ENCODE measurements at places on chromosomes 6 and 20.

DNA sequence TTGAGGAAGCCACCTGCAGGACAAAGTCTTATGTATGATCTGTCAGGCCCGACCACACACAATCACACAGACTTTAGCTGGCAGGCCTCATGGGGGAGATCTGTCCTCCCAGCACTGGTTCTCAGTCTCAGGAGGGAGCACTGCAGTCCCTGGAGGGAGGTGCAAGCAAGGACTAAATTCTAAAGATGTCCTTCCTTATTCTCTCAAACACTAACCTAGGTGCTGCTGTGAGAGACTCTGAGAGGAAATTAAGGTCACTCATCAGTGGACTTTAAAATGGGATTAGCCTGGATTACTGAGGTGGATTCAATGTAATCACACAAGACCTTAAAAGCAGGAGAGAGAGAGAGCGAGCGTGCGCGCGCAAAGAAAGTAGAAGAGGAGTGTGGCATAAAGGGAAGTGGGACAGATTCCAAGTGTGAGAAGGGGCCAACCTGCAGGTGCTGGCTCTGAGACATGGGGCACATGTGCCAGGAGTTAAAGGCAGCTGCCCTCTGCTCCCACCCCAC lies 14.3 kb downstream of the GLO1 start:
- no peak for DNase-seq

DNA sequence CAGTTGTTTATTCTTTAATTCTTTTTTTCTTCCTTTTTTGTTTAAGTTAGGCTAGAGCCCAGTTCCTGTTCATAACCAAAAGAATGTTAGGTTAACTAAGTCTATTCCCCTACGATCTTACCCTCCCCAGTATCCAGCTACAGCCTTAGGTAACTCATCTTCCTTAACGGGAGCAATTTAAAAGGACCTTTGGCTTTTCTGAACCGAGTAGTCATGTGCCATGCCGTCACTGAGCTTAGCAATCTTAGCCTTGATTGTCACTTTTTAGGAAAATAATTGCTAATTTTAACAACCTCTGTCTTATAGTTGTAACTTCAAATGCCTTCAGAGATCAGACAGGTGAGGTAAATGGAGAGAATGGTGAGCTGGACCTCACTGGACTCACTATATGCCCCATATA lies 6.2 kb downstream of the METTL24 start:
- DNase-seq: no peak

DNA sequence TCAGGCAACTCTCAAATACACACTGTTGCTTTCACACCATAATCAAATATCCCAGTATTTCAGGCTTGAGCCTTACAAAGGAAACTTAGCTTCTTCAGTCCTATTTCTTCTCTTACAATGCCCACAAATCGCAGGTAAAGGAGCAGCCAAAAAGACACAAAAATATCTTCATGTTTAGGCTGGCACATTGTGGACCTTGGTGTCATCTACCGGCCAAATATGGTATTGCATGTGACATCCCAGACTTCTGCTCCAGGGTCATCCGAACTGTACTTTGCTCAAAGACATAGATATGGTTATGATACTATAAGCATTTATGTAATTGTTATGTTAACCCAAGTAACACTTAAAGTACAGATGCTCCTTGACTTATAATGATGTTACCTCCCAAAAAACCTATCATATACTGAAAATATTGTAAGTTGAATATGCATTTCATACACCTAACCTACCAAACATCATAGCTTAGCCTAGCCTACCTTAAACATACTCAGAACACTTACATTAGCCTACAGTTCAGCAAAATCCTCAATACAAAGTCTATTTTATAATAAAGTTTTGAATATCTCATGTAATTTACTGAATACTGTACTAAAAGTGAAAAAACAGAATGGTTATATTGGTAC lies 4.6 kb downstream of the OR2H2 start:
- DNase-seq: no peak

GRCh38 chr6:32933661-32934085 lies 7.2 kb downstream of the HLA-DMB start:
- peak; percentile 42 for DNase-seq

DNA sequence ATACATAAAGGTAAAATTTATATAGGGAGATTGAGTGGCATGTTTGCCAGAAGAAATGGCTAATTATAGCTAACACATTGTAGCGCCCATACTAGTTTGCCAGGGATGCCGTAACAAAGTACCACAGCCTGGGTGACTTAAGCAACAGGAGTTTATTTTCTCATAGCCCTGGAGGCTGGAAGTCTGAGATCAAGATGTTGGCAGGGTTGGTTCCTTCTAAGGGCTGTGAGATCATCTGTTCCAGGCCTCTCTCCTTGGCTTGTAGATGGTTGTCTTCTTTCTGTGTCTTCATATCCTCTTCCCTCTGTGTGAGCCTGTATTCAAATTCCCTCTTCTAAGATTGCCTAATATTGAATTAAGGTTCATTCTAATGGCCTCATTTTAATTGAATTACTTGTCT lies 417.5 kb upstream of the OPRM1 start:
- no peak for DNase-seq

DNA sequence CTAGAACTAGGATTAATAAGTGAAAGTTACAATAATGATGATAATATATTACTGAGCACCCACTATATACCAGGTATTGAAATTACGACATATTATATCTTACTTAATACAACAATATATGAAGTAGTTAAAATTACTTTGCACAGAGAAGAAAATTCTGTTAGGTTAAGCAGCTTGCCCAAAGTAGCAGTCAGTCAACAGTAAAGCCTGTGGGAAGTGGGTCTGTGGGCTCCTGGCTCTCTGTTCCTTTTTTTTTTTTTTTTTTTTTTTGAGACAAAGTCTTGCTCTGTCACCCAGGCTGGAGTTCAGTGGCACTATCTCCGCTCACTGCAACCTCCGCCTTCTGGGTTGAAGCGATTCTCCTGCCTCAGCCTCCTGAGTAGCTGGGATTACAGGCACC lies 4.8 kb upstream of the GTF2H4 start:
- DNase-seq: no peak

- DNase-seq: no peak
Measured at GRCh38 chr20:37980383-37980782, 52.9 kb downstream of the TTI1 start.

GRCh38 chr20:18524646-18525045 lies 16.9 kb downstream of the SEC23B start:
- DNase-seq: no peak

DNA sequence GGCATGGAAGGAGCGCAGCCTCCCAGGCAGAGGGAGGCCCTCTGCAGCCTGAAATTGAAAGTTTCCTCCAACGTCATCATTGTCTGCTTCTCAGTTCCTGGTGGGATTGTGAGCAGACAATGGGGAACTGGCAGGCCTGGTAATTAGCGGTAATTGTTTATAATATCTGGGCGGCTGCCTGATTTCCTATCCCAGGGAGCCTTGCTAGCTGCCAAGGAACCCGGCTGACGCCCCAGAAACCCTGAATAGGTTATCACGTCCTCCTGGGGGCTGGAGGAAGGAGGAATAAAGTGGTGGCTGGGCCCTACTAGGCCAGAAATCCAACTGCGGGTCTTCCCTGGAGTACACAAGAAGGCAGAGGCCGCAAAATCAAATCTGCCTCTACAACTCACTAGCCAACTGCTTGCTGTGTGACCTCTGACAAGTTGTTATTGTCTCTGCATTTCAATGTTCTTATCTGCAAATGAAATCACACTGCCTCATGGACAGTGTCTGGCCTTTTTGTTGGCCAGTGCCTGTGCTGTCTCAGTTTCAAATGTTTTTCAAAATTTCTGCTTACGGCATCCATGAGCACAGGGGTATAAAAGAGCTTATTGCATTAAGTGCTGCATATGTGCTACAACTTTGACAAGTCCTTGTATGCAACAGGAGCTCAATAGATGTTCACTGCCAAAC lies 16.9 kb downstream of the KCNK15 start:
- no peak for DNase-seq

DNA sequence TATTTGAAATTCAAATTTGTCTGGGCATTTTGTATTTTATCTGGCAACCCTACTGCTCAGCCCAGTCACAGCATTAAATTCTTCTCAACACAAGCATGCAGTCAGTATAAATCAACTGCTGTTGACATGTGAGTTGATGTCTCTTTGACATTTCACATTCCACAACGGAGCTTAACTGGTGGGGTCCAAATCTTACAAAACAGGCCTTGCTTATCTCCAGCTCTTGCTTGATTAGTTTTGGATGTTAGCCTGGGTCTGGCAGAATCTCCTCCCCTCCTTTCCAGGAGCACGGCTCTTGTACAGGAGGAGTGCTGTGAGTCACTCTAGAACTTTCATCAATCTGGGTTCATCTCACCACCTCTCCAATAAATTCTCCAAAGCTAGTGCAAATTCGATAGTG lies 80.8 kb upstream of the PHACTR1 start:
- DNase-seq: no peak

- no peak for DNase-seq
Measured at GRCh38 chr6:231779-232178, 60.5 kb upstream of the DUSP22 start.

DNA sequence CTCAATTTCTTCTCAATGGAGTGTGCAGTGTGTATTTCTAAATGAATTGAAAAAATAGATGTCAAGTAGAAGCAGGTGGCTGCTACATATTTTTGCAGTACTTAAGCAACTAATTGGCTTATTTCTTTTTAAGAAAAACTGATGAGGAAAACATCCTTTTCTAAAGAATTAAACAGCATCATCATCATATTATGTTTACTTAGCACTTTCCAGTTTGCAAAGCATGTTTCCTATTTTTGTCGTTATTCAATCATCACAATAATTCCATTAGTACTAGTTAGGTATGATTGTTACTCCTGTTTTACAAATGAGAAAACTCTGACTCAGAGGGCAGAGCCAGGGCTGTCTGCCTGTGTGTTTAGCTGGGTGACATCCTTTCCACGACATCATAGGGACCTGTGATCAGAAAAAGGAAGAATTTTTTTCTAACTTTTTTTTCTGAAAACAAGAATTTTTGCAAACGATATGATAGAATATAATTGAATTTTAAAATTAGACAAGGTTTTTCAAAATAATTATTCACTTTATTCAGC lies 22.7 kb upstream of the BMP6 start:
- DNase-seq: no peak

DNA sequence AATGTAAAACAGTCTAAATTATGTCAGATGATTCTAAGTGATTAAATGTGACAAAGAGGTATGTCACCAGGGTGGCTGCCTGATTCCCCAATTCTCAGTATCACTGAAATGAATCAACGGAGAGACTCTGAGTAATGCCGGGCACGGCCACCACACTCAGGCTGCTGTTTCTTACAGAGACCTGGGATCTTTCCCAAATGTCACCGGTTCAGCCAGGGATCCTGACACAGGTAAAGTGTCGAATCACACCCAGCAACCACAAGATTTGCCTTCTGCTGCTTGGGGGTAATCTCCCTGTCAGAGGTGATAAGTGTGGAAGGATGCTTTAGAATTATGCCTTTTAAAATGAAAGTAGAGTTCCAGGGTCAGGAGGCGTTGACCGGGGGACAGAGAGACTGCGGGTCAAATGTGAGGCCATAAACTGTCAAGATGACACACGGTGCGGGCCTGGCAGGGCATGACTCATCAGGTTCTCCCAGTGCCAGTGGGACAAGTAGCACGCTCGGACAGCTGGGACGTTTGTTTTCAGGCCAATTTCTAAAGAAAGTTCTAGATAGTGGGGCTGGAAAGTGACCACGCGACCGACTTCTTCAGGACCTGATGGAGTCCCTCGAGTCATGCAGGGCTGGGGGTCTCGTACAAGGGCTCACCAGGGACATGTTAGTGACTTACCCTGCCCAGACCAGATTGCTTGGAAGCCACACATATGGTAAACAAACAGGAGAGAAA lies 48.9 kb downstream of the PRDM1 start:
- DNase-seq: no peak

GRCh38 chr20:43920797-43921196 lies 6.1 kb downstream of the TOX2 start:
- no peak for DNase-seq

GRCh38 chr6:108304646-108305045 lies 9.8 kb downstream of the AFG1L start:
- DNase-seq: no peak

DNA sequence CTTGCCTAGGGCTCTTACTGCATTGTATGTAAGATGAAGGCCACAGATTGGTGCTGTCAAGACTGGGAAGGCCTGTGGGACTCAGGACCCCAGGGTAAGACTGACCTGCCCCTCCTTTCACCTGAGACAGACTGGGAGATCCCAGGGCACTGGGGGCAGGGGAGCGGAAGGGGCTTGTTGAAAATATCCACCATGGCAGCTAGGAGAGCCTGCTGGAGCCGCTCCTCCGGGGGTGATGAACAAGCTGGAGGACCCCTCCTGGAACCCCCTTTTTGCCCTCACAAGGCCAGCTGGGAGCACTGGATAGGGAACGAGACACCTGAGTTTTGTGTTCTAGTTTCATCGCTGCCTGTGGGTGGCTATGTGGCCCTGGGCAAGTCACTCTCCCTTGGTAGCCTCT lies 9.2 kb upstream of the SDCBP2 start:
- DNase-seq: no peak

GRCh38 chr6:154276810-154277628 lies 79.6 kb downstream of the IPCEF1 start:
- no peak for DNase-seq

DNA sequence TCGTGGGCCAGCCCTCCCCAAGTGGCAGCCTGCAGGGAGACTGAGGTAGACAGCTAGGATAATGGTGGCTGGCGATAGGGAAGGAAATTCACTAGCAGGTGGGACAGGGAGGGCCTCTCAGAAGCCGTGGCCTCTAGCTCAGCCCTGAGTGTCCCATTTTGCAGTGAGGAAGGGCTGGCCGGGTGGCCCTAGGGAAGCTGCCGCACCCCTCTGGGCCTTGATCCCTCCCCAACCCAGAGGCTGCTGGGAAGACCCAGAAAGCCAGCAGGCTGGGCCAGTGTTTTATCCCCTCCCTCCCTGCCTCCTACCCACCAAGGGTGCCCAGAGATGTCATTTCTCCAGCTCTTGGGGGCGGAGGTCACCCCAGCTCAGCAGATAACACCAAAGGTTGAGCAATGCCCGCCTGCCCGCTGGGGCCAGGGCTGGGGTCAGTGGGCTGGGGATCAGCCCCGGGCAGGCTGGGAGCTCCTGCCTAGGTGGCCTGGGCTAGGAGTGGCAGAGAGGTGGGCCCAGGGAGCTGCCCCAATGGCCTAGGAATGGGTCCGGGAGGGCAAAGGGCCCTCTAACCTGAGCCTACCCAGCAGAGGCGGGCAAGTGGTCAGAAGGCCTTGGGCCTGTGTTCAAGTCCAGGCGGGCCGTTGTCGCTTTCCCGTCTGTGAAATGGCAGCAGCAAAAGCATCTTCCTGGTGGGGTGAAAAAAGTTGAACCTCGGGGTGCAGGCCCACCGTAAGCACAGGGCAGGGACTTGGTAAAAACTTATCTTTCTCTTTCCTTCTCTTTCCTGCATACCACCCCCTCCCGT lies 1.6 kb upstream of the CEBPB start:
- DNase-seq: no peak

DNA sequence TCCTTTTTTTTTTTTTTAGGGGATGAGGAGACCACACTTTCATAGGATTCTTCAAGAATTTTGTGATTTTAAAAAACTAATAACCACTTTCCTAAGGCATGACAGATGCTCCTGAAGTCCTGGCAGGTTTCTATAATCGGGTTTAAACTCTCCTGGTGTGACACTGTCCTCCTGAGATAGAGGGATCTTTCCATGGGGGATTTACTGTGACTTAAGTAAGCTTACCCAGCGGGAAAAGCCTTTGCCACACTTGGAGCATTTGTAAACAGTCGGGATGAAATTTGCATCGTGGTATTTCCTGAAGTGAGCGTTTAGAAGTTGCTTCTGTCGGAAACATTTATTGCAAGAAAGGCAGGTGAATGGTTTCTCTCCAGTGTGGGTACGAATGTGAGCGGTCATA lies 16.6 kb downstream of the CTCFL start:
- no peak for DNase-seq

Measured in stimulated activated CD4-positive, alpha-beta T cell treated with anti-CD3 and anti-CD28 coated beads, Interleukin-15, amount 100 ng/mL, for 48 hours (primary cell).